ENCODE measurements at places on chromosomes 5 and 9.

GRCh38 chr9:14314424-14314928, 535 bp upstream of the NFIB start:
- H3K4me1 ChIP-seq: peaks cover 1% of the 10 kb centered on the region
- no peaks in the 10 kb centered on the region for H3K27me3 ChIP-seq
- peak; percentile 84 for DNase-seq
- H3K4me3 ChIP-seq: peak overlapping the region; percentile 98

GRCh38 chr9:1034271-1034670, 15.9 kb upstream of the DMRT2 start:
- H3K36me3 ChIP-seq: no peaks in the 10 kb centered on the region
- H3K4me3 ChIP-seq: no peak overlapping the region
- DNase-seq: no peak
- H3K27me3 ChIP-seq: peaks cover 20% of the 10 kb centered on the region
- no peaks in the 10 kb centered on the region for H3K4me1 ChIP-seq
- H3K27ac ChIP-seq: no peak overlapping the region

- H3K4me3 ChIP-seq: peak overlapping the region; percentile 77
- peak; percentile 76 for DNase-seq
- H3K27me3 ChIP-seq: peaks cover 42% of the 10 kb centered on the region
- H3K36me3 ChIP-seq: no peaks in the 10 kb centered on the region
- H3K4me1 ChIP-seq: peaks cover 17% of the 10 kb centered on the region
- no peak overlapping the region for H3K27ac ChIP-seq
Observed at GRCh38 chr9:70044490-70045307, 1.1 kb downstream of the MAMDC2 start.

GRCh38 chr9:33375841-33376321, 26.5 kb downstream of the AQP7 start:
- no peak overlapping the region for H3K4me3 ChIP-seq
- H3K36me3 ChIP-seq: peaks cover 5% of the 10 kb centered on the region
- no peak for DNase-seq
- H3K4me1 ChIP-seq: 0 out of 2 replicates have a peak, but pooled peaks cover 3% of the 10 kb centered on the region
- H3K27ac ChIP-seq: no peak overlapping the region

DNA sequence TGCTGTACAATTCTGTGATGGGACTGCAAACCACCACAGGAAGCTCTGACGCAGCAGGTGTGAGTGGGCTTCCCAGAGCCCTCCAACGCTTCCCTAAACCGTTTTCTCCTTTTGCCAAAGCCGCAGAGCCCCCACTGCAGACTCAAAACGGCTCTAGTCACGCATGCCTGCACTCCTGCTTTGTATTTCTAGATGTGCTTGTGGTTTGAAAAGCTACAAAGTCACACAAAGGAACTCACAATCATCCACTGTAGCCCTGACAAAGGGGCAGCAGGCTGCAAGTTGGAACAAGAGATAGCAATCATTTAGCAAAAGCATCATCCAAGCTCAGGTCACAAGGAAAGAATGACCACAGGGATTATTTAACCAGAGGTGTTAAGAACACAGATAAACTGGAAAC, 79.3 kb downstream of the PTPN3 start:
- no peak overlapping the region for H3K27ac ChIP-seq
- H3K4me1 ChIP-seq: no peaks in the 10 kb centered on the region
- no peak overlapping the region for H3K4me3 ChIP-seq

GRCh38 chr5:151706906-151707305, 20.2 kb upstream of the SPARC start:
- H3K27me3 ChIP-seq: no peaks in the 10 kb centered on the region
- no peak overlapping the region for H3K27ac ChIP-seq
- H3K36me3 ChIP-seq: no peaks in the 10 kb centered on the region
- H3K4me3 ChIP-seq: no peak overlapping the region
- H3K4me1 ChIP-seq: no peaks in the 10 kb centered on the region

- H3K36me3 ChIP-seq: no peaks in the 10 kb centered on the region
- no peak within 1 kb of the TSS for H3K4me3 ChIP-seq
- H3K27ac ChIP-seq: no peak within 1 kb of the TSS
- DNase-seq: peak; percentile 44
- no peaks in the 10 kb centered on the region for H3K4me1 ChIP-seq
- H3K27me3 ChIP-seq: no peaks in the 10 kb centered on the region
Observed at GRCh38 chr5:140881889-140882590, at the start of gene PCDHA13. Gene PCDHA13 (plus strand): TSS chr5:140882124. CDS start chr5:140882269, 145 bp downstream.

DNA sequence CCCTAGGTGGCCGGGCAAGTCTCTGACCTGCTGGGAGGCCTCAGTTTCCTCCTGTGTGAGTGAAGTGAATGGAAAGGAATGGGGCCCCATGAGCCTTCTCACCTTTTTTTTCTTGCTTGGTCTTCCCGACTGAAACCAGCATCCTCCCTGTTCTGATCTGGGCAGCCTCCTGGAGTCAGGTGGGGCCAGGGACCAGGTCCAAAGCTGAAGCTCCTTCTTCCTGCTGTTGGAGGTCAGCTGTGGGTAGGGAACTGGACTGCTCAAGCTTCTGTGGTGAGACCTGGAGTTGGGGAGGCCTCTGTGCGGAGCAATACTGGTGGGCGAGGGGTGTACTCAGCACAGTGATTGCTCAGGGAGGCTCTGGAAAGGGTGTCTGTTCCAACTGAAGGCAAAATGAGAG, 99.7 kb downstream of the PCSK1 start:
- DNase-seq: no peak
- no peaks in the 10 kb centered on the region for H3K36me3 ChIP-seq
- no peaks in the 10 kb centered on the region for H3K27me3 ChIP-seq
- peaks cover 64% of the 10 kb centered on the region for H3K4me1 ChIP-seq
- H3K27ac ChIP-seq: no peak overlapping the region
- H3K4me3 ChIP-seq: no peak overlapping the region

- no peaks in the 10 kb centered on the region for H3K4me1 ChIP-seq
- peak; percentile 39 for DNase-seq
- H3K27ac ChIP-seq: no peak overlapping the region
- no peaks in the 10 kb centered on the region for H3K36me3 ChIP-seq
- H3K4me3 ChIP-seq: no peak overlapping the region
Observed at GRCh38 chr5:138737494-138738265, 15.5 kb upstream of the CTNNA1 start.

- no peak for DNase-seq
- no peaks in the 10 kb centered on the region for H3K4me1 ChIP-seq
- no peak overlapping the region for H3K4me3 ChIP-seq
- H3K27me3 ChIP-seq: peaks cover 16% of the 10 kb centered on the region
Observed at GRCh38 chr9:136656183-136656738, 6.5 kb upstream of the EGFL7 start.

DNA sequence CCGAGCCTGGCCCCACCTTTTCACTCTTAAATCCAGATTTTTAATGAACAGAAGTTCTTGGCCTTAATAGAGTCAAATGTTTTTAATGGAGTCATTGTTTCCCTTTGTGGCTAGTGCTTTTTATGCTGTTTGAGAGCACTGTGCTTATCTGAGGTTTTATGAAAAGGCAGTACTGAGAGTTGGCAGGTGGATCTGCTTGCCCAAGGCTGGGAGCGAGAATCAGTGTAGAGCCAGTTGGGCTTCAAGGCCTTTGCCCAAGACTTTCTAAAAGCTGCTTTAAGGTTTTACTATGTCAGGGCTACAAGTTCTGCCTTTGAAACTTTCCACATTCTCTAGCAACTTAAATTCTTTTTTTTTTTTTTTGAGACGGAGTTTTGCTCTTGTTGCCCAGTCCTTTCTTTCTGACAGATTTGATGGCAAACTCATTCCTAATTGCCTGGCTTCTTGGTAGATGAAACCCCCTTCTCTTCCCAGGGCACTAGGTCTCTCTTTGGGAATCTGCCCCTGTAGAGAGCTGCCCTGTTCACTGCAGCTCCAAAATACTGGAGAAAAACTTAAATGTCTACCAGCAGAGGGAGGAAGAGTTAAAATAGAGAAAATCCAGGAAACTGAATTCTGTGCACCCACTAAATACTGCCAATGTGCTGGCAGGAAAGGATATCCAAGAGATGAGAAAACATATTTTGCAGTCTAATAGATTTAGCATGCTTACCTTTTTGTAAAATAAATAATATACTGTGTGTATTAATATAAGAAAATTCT, 36.9 kb upstream of the CDK20 start:
- H3K36me3 ChIP-seq: no peaks in the 10 kb centered on the region
- no peaks in the 10 kb centered on the region for H3K4me1 ChIP-seq
- no peak overlapping the region for H3K4me3 ChIP-seq
- DNase-seq: peak; percentile 35
- no peaks in the 10 kb centered on the region for H3K27me3 ChIP-seq
- H3K27ac ChIP-seq: no peak overlapping the region

DNA sequence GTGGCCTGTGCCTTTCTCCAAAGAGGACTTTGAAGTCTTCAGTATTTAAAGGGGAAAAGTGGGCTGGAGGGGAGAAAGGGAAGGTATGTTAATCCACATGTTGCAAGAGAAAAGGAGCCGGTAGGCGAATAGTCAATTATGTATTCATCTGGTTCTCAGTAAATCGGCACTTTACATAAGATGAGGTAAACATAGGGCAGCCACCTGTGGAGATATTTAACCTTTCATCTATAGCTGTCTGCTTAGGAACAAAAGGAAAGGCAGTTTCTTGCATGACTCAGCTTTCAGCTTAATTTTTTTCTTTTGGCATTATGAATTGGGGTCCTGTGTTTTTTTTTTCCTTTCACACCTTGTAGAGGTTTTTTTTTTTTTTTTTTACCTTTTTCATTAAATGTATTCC, 42.2 kb downstream of the FGD3 start:
- no peaks in the 10 kb centered on the region for H3K4me1 ChIP-seq
- no peak overlapping the region for H3K4me3 ChIP-seq
- no peaks in the 10 kb centered on the region for H3K36me3 ChIP-seq
- peaks cover 18% of the 10 kb centered on the region for H3K27me3 ChIP-seq

GRCh38 chr5:74280306-74280705, 360.2 kb downstream of the ENC1 start:
- no peak overlapping the region for H3K4me3 ChIP-seq
- H3K27ac ChIP-seq: no peak overlapping the region
- H3K4me1 ChIP-seq: peaks cover 7% of the 10 kb centered on the region
- no peaks in the 10 kb centered on the region for H3K36me3 ChIP-seq

DNA sequence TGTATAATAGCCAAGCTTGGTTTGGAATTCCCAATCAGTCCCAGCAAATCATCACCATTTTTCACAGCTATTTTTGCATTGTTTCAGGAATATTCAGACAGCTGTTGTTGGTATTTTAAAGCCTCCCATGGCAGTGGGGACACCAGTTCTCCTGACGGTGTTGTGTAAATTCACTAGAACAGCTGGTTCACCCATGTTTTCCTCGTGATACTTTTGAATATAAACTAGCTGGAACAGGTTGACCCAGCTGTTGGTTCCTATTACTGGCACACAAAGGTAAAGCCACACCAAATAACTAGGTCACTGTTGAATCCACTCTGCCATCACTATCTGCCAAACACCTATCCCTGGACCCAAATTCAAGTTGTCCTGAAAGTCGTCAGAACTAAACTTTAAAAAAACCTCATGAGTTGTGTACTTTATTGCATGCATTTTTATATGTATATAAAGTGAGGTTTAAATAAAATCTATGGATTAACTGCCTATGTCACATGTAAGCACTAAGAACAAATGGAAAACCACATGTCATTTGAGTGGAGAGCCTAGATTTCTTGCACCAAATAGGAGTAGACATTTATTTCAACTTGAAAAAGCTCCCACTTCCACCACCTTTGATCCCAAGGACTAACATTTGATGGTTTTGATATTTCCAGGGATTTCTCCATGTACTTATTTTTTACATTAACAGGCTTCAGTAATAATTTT, 121.9 kb upstream of the PIK3R1 start:
- H3K27ac ChIP-seq: no peak overlapping the region
- H3K4me3 ChIP-seq: no peak overlapping the region
- no peaks in the 10 kb centered on the region for H3K36me3 ChIP-seq
- no peaks in the 10 kb centered on the region for H3K27me3 ChIP-seq
- peaks cover 6% of the 10 kb centered on the region for H3K4me1 ChIP-seq

DNA sequence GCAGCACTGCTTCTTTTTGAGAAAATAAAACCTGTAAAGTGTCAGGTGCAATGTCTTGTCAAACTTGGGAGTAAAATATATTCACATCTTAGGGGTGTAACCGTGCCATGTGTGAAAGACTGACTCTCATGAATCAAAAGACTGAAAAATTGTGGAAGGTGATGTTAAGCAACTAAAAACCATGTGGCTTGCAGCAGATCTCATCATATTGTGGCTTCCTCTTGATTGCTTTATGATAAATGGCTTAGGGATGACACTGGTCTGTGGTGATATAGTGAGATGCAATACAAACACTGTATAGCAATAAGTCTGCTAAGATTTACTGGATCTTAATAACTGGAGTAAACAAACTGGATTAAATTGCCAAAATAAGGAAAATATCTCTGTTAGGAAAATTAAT, 321.6 kb downstream of the EDIL3 start:
- no peak overlapping the region for H3K4me3 ChIP-seq
- H3K4me1 ChIP-seq: no peaks in the 10 kb centered on the region
- no peaks in the 10 kb centered on the region for H3K36me3 ChIP-seq
- no peak overlapping the region for H3K27ac ChIP-seq

GRCh38 chr5:83368835-83369234, 102.7 kb upstream of the VCAN start:
- H3K27ac ChIP-seq: peak overlapping the region; percentile 72
- H3K4me1 ChIP-seq: peaks cover 14% of the 10 kb centered on the region
- H3K27me3 ChIP-seq: no peaks in the 10 kb centered on the region
- peak; percentile 60 for DNase-seq
- H3K36me3 ChIP-seq: no peaks in the 10 kb centered on the region

DNA sequence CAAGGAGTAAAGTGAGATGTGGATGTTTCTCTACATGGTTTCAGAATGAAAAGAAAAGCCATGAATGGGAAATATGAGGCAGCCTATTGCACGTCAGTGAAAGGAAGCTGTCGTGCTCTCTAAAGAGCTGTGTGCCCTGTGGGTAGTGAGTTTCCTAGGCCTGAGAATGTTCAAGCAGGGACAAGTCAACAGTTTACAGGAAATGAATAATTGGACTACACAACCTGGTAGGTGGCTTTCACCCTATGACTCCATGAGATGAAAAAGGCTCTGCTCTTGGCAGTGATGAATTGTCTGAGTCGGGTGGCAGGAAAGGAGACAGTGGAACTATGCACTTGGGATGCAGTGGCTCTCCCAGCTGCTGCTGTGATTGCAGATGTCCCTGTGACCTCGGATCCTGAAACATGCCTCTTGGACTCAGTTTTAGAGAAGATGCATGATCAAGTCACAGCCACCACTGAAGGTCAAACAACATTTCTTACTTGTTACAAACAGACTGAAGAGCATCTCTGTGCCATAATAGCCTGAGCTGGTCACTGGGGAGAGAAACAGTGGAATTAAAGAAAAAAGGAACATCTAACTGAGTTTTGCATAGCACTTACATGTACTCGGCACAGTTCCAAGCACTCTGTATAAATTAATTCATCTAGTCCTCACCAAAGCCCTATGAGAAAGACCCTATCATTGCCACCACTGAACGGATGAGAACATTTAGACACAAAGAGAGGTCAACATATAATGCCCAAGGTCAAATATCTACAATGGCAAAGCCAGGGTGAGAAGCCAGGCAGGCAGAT, 293.7 kb downstream of the SPOCK1 start:
- H3K4me1 ChIP-seq: peaks cover 47% of the 10 kb centered on the region
- H3K36me3 ChIP-seq: no peaks in the 10 kb centered on the region
- H3K4me3 ChIP-seq: no peak overlapping the region
- peak; percentile 41 for DNase-seq

Data from GM23248 (cell line).